ENCODE measurements at places on chromosomes 2 and 18. TPM values are rescaled to one million over a fixed set of nuclear protein-coding genes. Genes with fewer than 3 reads are reported as not detected.
A peak's percentile ranks its signal among the peaks of the same experiment; 100 is the strongest.

DNA sequence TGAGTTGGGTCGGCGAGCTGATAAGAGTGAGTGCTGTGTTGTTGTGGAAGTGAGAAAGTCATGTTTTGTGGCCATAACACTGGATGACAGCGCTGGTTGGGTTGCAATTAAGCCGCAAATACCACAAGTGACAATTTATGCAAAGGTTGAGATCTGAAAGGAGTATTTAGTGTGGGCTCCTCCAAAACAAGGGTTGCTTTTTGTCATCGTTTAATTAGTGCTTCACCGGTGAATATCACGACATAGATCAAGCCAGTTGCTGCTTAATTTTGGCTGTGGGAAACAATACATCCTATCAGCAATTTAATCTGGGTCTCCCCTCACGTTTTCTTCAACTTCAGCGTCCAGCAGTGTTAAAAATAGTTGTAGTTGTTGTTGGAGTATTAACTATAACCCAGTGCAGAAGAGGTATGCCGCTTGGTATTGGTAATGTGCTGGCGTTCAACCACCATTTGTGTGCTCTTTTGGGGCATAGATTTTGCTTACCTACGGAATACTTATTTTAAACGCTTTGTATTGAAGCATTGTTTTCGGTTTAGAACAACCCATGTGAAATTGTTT is 662 bp downstream of the ACVR2A start:
- no peak for DNase-seq

DNA sequence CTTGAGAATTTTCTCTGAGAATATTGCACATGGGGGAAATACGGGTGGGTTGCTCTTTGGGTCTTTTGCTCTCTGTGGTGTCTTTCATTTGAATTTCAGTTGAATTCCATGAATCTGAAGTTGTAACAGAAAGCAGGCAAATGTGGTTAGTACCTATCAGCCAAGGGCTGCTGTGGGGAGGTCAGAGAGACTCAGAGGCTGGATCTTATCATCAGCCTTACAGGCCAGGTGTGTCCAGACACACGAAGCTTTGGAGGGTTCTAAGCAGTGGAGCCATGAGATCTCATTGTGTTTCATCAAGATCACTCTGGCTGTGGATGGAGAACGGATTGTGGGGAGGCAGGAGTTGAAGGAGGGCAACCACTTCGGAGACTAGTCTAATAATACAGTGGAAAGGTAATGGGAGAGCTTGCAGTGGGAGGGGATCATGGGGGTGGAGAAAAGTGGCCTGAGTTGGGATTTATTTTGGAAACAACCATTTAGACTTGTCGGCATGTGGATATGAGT is 68.1 kb downstream of the GNAL start:
- no peak for DNase-seq

DNA sequence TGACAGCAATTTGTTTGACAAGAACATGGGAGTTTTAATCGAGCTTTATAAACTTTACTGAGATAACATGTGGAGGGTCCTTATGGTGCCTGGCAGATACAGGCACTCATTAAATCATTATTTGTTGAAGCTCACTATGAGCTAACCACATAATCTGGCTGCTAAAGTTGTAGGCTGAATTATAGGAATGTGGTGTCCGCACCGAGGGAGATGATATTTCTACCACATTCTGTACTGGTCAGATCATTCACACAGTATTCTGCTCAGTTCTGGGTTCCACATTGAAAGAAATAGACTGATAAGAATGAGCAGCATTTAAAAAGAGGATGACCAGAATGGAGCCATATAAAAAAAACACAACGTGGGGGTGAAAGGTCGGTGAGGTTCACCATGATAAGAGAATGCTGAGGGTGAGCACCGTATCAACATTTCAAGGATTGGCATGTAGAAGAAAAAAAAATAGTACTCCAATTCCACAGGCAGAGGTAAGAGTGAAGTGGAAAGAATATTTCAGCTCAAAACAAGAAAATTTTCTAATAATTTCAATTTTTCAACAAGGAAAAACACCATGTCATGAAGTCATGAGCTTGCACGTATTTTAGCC is 54.4 kb downstream of the TMEFF2 start:
- DNase-seq, result no peak

DNA sequence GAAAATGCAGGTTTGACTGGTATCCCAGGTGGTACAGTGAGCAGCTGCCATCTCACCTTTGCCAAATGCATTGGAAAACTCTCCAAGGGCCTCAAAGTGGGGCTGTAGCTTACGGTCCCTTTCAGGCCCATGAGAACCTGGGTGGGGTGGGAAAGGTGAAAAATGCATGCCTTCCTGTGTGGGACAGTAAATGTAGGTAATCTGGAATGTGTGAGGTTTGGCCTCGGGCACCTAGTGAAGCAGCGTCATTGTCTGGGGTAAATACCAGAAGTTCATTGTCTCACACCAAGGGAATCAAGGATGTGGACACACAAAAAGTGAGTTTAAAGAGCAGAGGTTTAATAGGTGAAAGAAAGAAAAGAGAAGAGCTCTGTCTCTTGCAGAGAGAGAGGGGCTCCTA is 36.6 kb downstream of the TIMM21 start:
- DNase-seq, result no peak

- DNase-seq, result no peak
Measured at GRCh38 chr2:106890606-106891005, 4.6 kb upstream of the ST6GAL2 start.

- no peak for DNase-seq
Measured at GRCh38 chr18:34576622-34577021, 133.5 kb upstream of the DTNA start.

Gene CYS1
- 100 TPM for polyA plus RNA-seq

DNA sequence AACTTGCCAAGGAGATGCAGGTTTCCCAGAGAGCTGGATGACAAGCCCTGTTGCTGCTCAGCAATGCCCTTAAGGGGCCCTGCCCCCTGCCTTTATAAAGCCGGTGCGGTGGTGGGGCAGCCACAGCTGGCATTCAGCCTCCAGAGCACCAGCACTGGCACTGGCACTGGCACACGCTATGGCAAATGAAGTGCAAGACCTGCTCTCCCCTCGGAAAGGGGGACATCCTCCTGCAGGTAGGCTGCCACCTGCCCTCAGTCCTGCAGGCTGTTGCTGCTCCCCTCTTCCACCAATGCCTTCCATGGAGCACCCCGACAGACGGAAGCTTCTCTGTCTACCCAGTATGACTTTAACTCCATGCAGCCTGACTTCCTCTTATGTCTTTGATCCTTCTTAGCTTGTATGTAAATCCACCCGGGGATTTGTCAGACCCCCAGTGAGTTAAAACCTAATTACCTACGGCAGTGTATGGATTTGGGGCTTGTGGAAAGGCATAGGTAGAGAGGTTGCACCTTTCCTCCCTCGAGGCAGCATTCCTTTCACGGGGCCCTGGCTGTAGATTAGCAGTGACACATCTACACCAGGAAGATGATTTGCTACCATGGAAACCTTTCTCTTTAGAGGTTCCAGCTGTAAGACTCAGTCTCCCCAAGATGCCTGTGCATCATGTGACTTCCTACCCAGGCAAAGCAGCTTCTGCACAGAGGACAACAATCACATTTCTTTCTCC is at the start of gene DAPL1:
TSS of gene DAPL1 (plus strand) at position 123 of the 730 bp plus-strand sequence. CDS start at position 179, 56 bp downstream.
- no peak for DNase-seq

DNA sequence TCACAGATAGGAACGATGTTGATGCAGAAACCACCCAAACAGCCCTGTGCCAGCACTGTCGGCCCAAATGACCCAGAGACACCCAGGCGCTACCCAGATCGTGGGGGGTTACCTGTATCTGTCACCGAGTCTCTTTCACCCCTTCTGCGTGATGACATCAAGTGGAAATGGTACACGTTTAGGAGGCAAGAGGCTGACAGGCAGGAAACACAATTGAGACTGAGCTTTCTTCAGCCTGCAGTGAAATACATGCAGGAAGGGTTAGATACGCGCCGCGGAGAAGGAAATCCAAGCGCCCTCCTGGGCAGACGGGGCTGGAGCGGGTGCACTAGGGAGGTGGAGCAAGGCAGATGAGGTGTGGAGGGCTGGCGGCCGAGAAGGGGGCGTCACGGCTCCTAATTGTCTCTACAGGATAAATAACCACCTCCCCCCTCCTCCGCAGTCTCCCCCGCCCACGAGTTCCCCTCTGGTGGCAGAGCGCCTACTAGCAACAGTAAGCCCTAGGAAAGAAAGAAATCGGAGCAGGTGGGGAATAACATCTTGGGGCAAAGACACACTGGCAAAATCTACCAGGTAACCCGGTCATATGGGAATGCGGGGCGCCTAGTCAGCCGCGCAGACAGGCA is at the start of gene RNF152:
TSS of gene RNF152 (minus strand) at position 325 of the 626 bp plus-strand sequence. CDS start 76,544 bp downstream, outside the sequence.
- no peak for DNase-seq

DNA sequence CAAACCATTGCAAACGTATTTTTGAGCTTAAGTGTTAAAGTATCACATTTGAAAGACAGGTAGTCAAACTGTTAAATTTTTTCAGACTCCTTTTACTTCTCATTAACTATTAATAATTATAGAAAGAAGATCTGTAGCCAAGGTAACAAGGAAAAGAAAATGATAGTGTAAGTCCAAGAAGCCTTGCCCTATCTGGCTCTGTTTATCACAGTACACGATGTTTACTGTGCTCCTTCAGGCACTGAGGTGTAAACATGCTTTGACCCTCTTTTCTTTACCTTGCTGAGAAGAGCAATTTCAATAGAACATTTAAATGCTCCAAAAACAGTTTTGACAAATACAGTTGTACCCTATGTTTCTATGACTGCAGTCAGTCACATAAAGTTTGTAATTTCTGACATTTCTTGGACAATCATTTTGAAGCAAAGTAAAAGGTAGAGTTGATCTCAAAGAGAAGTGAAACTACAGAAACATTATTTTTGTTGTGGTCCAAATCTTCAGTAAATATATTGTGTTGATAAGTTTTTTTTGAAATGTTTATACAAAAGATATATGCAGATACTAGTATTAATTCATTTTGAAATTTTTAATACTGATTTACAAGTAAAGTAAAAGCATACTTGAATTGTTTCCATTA is 152.6 kb upstream of the KYNU start:
- DNase-seq, result no peak

DNA sequence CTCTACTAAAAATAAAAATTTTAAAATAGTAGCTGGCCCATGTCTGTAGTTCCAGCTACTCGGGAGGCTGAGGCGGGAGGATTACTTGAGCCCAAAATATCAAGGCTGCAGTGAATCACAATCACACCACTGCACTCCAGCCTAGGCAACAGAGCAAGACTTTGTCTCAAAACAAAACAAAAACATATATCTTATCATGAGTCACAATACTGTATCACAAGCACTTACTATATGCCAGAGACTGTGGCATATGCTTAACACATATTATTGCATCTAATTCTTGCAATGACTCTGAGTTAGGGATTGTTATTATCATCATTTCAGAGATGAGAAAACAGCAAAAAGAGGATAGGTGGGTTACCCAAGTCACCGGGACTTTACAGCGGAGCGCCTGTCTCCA is 29.5 kb upstream of the TMEM37 start:
- no peak for DNase-seq

DNA sequence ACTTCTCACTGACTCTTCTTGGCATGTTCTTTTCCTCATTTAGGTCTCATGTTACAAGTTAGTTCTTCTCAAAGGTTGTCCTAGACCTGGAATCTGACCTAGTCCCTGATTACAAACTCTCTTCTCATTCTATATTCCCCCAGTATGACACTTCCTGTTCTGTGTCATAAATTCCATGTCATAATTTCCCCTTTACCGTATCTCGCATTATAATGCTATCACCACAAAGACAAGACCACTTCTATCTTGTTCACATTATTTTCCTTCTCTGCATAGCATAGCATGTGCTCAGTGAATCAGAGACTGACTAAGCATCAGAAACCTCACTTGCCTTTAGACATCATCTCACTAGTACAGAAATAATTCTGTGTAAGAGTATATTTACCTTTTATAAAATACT is 63.6 kb upstream of the CAVIN2 start:
- no peak for DNase-seq

DNA sequence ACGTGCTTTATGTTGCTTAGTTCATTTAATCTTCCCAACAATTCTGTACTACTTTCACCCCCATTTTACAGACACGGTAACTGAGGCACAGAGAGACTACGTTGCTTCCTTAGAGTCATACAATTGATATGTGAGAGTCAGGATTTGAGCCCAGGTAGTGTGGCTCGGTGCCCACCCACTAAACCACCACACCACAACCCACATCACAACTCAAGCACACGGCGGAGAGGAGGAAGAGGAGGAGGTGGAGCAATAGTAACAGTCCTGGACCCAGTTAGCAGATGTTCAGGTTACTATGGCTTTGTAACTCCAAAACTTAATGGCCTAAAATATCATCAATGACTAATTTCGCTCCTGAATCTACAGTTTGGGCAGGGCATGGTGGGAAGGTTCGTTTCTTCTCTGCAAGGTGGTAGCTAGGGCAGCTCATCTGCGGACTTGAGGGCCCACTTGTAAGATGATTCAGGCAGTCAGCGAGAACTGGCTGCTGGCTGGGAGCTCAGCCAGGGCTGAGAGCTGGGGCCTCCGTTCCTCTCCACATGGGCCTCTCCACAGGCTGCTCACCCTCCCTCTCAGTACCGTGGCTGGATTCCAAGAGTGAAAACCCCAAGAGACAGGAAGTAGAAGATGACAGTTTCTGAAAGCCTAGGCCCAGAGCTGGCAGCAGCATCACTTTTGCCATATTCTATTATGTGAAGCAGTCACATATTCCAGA is 167.1 kb downstream of the ZFP36L2 start:
- no peak for DNase-seq

- no peak for DNase-seq
Measured at GRCh38 chr18:48949050-48949605, 1.6 kb downstream of the SMAD7 start.

GRCh38 chr18:49725809-49726674 is 87.3 kb downstream of the ACAA2 start:
- no peak for DNase-seq

GRCh38 chr2:149191915-149192314 is 138.5 kb upstream of the LYPD6 start:
- no peak for DNase-seq

Gene SLC14A1
- 4.5 TPM for polyA plus RNA-seq

Gene AQP4
- polyA plus RNA-seq, result 0.23 TPM

- peak; percentile 94 for DNase-seq
Measured at GRCh38 chr2:17540093-17540812, at the start of gene VSNL1. TSS of gene VSNL1 (plus strand) at chr2:17540696. CDS start at chr2:17592075, 51,379 bp downstream.

DNA sequence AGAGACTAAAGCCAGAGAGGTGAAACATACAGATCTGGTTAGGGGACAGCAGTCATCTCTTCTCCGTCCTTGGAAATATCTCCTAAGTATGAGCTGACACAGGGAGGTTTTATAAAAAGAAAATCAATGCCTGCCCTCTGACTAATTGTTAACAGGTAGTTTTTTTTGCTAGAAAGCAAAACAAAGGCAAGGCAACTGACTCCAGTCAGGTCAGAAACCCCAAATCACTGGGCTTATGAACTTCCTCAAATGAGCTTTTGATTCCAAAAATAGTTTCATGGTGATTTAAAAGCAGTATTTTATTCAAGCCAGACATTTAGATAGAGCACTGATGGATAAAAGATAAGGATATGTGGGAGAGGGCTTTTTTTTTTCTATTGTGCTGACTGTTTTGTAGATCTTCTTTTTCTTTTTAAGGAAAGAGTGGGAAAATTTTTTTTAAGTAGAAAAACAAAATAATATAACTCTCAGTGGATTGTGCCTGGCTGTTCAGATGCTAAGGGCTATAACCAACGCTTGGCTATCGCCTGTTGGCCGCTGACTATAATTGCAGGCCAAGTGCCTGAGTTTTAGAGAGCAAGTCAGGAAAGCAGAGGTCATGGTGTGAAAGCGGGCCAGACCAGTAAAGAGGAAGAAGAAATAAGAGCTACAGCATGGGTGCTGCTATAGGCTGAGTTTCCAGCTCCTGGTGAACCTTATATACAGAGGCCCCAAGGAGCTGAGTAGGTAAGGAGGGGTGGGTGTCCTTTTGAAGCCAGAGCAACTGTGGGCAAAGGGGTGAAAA is 44.9 kb downstream of the MRPL35 start:
- no peak for DNase-seq

GRCh38 chr2:236180831-236181453 is 12.8 kb upstream of the GBX2 start:
- DNase-seq, result no peak

GRCh38 chr2:9335322-9335832 is 88.0 kb downstream of the ITGB1BP1 start:
- DNase-seq, result no peak

Measured in right renal cortex interstitium (tissue), 3 donors.